ENCODE measurements at places on chromosomes 3 and 15.
A peak's percentile ranks its signal among the peaks of the same experiment; 100 is the strongest.

DNA sequence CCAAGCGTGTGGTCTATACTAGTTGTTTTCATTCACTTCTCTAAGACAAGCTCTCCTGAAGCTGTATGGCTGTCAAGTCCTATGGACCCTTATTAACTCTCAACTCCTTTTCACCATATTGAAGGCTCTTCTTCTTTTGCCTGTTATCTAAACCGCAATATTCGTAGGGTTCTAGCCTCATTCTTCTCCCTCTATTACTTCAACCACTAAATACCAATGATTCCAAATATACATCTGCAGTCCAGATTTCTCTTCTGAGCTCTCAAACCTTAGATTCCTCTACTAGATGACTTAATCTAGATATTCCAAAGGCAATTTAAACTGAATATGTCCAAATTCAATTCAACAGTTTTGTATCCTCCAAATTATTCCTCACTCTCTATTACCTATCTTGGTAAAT lies 24.6 kb downstream of the AQR start:
- DNase-seq: no peak

DNA sequence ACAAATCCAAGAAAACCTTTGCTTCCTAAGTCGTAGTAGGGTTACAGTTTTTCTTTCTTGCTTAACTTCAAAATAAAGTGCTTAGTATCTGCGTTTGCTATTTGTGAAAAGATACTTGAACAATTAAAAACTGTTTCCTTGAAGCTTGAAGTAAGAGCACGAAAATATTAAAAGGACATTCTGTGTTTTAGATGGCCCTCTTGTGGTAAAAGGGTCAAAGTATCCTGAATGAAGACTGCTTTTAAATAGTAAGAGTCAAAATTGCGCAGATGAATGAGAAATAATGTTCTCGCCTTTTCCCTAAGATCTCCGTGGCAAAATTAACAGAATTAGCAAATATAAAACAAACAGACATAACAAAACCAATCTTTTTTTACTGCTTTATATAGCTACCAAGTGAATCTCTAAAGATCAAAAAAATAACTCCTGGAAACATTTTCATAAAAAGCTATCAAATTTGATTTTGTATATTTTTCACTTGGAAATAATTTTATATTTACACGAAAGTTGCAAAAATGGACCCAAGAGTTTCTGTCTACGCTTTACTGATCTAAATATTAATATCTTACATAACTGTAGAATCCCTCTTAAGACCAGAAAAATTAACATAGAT lies 175.4 kb downstream of the MBNL1 start:
- no peak for DNase-seq

- DNase-seq: no peak
Observed at GRCh38 chr3:30915782-30916181, 21.3 kb upstream of the GADL1 start.

DNA sequence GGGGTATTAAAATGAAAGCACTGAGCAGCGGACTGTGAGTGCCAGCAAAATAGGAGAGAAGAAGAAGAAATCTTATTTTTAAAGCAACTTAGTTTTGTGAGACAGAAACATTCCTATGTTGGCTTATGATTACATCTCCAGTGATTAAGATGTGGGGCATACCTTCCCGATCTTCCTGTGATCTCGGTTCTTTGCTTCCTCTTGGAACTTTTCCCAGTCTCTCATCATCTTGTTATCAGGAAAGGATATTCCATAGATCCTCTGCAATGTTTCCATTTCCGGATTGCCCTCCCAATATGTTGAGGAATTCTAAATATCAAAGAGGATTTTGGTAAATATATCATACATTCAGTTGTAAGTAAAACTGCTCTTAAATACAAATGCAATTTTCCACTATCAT lies 22.2 kb downstream of the TARS3 start:
- DNase-seq: no peak

DNA sequence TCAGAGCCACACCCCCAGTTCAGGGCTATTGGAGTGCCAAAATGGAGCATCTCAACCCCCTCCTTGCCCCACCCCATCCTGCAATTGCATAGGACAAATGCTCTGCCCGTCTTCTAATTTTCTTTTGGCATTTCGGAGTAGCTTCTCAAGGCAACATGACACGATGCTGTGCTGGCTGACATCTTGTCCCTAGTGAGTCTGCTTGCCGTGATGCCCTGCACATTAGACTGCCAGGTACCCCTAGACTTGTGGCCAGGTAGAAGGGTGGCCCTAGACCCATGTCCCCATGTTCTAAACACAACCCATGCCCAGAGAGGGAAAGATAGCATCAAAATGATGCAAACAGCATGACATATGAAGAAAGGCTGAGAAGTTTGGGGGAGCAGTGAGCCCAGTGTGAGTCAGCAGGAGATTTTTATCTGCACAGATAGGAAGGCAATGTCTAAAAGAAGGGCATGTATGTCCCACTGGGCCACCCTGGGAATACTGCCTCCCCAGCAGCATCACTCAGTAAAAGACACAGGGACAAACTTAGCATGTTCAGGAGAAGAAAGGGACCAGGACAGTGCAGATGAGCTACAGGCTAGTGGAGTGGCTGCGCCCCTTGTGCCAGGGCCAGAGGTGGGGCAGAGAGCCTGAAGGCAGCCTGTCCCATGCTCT lies 36.8 kb downstream of the CA12 start:
- no peak for DNase-seq

GRCh38 chr15:38499651-38500050 lies 45.7 kb downstream of the FAM98B start:
- DNase-seq: no peak

DNA sequence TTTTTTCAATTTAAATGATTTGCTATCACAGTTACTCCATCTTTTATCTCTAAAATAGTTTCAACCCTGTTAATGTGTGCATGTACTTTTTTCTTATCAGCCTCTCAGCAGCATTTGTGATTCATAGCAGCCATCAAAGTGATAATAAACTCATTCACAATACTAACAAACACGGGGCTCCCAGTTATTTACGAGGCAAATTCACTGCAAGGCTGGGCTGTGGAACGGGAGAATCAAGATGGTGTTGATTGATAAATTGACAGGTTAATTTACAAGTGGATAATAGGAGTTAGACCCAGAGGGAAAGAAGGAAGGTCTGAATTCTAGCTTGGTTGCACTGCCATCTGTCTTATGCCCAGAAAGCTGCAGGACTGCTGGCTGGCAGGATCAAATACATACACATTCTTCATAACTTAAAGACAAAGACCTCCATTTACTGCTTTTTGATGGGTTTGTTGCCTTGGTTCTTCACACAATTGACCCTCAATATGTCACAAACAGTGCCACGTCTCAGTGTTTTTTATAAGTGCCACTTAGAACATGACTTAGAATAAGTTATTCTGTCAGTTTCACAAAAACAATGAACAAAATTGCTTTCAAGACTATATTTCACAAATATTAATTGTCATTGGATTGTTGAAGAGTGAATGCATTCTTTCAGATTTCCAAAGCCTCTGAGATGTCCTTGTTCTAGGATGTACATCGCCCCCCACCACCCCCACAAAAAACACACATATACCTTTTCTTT lies 562.8 kb downstream of the NR2F2 start:
- peak; percentile 10 for DNase-seq

- DNase-seq: no peak
Observed at GRCh38 chr3:64207289-64208080, 17.8 kb downstream of the PRICKLE2 start.

- no peak for DNase-seq
Observed at GRCh38 chr15:31500766-31501449, 174.3 kb downstream of the KLF13 start.

DNA sequence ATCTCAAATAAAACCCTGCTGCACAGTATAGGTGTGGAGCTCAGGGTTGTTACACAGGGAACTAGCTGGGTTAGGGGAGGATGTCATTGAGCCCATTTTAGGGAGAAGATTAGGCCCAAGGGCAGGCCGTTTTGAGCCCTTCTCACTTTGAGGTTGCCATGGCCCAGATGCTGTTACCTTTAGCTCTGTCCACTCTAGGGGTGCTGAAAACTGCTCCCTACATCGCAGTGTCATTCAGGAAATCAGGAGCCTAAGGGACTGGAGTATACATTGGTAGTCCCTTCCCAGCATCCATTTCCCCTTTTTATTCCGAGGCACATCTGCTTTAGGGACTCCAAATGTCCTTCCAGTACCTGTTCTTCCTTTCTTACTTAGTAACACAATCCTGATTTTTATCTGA lies 79.0 kb upstream of the SELENOK start:
- DNase-seq: no peak

GRCh38 chr15:72375501-72375845 lies 341 bp downstream of the HEXA start:
- DNase-seq: no peak

DNA sequence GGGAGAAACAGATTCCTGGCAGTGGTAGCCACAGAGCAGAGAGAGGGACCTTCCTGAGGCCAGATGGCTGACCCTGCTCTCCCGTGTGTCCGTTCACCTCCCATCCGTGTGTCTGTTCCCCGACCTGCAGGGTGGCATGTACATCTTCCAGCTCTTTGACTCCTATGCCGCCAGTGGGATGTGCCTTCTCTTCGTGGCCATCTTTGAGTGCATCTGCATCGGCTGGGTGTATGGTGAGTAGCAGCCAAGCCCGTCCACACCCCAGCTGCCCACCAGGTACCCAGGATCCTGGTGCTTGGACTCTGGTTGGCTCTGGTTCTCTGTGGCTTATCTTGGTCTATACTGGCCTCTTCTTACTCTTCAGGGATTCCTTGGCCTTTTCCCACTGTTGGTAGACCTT lies 59.5 kb upstream of the SLC6A1 start:
- DNase-seq: no peak

- DNase-seq: peak; percentile 85
Observed at GRCh38 chr15:59158701-59159034, 48.0 kb upstream of the LDHAL6B start.

DNA sequence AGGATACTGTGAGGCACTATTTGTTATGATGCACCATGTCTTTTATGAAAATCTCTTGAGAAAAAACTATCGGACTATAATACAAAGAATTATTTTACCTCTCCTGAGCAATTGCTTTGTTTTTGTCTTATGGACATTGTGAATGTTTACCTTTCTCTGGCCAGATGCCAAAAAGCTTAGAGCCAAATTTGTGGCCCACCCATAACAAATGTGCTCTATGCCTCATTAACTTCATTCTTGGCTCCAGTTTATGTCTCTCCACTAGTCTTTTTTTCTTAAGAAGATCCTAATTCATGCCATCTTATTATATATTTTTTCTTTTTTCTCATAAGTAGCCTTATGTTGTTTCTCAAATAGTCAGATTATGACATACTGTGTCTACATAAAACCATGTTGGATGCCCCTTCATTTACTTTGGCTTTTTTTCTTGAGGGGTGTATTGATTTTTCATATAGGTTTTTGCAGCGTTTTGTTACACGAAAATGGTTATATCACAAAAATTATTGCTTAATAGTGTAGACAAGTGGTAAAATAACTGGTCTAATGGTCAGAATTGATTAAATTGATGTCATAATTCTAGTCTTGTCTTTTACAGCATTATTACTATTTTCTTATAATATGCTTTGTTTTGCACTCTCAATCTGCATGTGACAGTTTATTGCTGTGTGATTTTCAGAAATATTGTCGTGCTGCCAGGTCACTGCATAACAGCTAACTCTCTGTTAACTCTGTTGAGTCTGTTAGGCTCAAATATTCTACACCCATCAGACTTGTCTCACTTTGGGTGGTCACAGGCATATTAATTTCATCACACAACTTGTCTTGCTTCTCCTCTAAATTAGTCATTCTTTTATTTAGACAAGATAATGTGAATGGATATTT lies 18.2 kb downstream of the SENP8 start:
- DNase-seq: peak; percentile 86

- DNase-seq: no peak
Observed at GRCh38 chr3:178537122-178537705, 978 bp downstream of the KCNMB2 start.

DNA sequence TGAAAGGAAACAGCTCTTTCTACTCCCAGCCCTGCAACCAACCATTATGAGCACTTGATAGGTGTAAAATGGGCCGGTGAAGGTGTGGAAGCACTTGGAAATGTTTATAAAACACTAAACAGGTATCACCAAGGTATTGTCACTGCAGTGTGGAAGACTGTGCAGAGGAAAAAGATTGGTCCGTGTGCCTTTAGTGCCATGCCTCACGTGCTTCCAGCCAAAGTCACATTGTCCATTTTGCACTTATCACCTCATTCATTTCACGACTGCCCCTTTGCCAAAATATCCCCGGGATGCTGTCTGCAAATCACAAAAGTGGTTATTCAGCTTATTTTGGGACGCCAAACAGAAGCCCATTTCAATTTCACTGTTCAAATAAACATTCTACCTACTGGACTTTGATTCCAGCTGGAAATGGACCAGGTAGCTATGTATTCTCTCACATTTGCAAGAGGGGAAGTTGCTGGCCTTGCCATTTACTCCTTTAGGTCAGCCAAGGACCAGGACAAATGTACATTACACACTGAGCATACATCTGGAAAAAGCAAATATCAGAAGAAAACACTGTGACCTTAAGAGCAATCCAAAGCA lies 58.4 kb downstream of the ARRDC4 start:
- DNase-seq: no peak

GRCh38 chr3:14148041-14148985 lies 23.5 kb downstream of the TMEM43 start:
- no peak for DNase-seq

DNA sequence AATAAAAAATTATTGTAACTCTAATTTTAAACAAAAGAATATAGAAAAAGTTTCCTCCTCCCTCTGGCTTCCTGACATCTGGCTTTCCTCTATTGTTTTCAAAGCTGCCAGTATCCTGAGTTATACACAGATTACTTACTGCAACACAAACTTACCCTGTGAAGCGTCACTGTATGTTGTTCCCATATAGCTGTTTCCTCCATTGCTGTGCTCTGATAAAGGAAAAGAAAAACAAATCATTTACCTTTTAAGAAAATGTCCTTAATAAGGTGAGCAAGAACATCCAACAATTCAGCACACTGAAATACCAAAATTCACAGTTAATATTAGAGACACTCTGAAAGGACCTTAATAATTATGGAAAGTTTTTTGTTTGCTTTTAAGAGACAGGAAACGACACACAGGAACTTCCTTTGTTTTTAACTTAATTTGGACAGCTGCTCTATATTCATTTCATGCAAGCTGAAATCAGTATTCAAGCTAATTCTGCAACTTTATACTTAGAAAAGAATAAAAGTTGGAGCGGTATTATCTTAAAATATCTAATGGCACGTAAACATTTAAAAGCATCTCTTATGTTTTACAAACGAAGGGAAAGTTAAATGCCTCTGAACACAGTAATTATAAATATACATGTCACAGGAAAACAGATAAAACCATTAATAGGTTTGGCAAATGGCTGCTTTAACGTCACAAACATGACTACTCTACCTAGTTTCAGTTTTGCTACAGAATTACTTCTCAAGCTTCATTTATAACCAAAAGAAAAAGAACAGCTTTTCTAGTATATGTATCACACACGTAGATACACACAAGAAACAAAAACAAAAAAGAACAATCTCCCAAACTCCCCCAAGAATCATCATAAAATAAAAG lies 21.5 kb downstream of the TJP1 start:
- DNase-seq: no peak

DNA sequence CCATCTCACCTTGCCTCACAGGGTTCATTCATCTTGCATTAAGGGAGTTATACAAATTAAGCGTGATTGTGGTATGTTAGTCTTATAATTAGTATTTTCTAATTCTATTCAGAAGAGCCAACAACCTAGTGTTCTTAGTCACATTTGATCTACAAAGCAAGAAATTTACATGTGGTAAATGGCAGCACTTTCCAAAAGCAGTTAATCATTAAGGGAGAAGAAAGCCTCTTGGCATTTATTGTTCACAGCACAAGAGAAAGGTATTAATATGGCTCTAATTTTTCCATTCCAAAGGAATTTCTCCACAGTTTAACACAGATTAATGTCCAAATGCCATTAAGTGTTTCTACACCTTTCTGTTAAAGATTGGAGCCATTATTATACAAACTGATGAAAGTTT lies 1077.1 kb downstream of the ZPLD1 start:
- no peak for DNase-seq

GRCh38 chr3:32401556-32402081 lies 10.0 kb downstream of the CMTM7 start:
- DNase-seq: peak; percentile 22
